Activated CD4-positive, alpha-beta T cell treated with anti-CD3 and anti-CD28 coated beads, Interleukin-10, Interleukin-2, amounts not matched to agents 100 ng/mL and 50 ng/mL, durations not matched to agents 16 hours and 8 hours (primary cell): ENCODE measurements at places on chromosomes 13 and 19.

GRCh38 chr13:29266756-29267733 is 328.4 kb downstream of the SLC7A1 start:
- DNase-seq = no peak

DNA sequence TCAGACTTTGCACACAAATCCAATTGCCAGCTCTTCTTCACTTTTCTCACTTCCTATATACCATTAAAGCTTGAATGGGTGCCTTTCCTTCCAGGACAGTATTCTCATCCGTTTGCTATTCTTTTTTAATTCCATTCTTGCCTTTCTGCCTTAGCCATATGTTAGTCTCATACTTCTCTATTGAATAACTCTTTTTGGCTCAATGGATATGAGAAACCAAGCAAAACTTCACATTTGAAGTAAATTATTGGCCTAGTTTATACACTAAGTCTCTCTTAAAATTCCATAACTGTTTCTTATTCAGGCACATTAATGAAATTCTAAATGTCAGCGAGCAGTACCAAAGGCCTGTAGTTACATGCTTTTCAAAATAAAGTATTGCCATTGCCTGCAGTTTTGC is 129.6 kb upstream of the FRY start:
- DNase-seq = no peak

- no peak for DNase-seq
Measured at GRCh38 chr13:105349082-105349723, 1186.3 kb downstream of the EFNB2 start.

- no peak for DNase-seq
Measured at GRCh38 chr13:31441800-31442510, 242.2 kb downstream of the B3GLCT start.

GRCh38 chr13:95588721-95589120 is 36.2 kb downstream of the CLDN10 start:
- no peak for DNase-seq

DNA sequence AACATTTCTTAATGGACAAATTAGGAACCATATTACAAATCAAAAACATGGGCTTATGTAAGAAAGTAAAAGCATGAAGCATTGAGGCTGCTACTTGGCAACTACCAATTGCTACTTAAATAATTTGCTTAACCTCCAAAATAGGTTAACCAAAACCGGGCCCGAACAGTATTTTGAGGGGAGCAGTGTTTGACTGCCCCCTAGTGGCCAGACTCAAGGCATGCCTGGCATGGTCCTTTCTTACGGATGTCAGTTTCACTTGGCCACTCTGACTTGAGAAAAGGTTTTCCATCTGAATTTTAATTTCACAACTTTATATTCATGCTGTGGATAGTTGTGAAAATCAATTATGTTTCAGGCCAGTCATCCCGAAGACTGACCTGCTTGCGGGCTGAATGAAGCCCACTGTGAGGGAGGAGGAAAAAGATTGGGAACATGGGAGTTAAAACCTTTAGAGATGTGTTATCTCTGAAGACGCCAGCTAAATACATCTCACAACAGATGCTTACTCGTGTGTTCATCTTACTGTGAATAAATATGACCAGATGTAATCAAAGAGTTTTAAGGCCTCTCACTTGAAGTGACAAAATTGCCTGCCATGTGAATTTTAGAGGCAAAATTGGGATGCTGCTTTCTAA is 2.9 kb downstream of the RXFP2 start:
- DNase-seq = peak; percentile 73

DNA sequence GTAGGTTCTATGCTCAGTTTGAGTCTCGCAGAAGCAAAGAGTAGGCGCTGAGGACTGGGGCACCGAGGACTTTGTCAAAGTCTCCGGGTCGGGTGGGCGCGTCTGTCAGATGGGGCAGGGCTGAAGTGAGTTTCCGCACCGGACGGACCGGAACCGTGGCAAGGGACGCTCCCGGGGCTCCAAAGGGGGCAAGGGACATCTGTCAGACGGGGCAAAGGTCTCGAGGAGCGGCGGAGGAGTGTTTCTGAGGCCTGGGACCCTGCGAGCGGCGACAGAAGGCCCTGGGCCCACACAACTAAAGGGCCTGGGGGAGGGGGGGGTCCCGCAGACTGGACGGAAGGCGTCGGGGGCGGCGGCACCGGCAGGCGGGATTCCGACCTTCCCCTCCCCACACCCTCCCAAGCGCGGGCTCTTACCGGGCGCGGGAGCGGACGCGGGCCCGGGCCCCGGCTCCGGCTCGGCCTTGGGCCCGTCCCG is 13.3 kb upstream of the AKAP8L start:
- DNase-seq = peak; percentile 32

DNA sequence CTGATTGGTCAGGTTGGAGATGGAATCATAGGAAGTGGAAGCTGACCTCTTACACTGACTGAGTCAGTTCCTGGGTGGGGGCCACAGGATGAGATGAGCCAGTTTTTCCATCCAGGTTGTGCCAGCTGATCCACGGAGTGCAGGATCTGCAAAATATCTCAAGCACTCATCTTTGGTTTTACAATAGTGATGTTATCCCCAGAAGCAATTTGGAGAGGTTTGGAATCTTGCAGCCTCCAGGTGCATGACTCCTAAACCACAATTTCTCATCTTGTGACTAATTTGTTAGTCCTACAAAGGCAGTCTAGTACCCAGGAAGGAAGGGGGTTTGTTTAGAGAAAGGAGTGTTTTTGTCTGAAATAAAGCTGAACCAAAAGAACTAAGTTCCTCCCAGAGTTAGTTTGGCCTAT is 212.8 kb downstream of the SLITRK6 start:
- DNase-seq = no peak

- no peak for DNase-seq
Measured at GRCh38 chr13:71382285-71382684, 484.7 kb downstream of the DACH1 start.
